ENCODE measurements at places on chromosomes 7 and 10.

DNA sequence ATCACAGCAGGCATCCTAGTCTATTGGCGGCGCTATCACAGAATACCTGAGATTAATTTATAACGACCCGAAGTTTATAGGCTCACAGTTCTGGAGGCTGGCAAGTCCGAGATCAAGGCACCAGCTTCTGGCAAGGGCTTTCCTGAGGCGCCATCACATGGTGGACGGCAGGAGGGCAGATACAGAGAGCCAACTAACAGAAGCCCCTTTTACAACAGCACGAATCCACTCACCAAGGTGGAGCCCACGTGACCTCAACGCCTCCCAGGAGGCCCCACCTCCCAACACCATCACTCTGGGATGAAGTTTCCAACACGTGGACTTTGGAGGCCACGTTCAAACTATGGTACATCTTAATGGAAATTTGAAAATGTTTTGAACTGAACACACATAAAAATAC is 255.3 kb downstream of the ELFN1 start:
- DNase-seq = no peak

GRCh38 chr10:12556039-12556438 is 206.7 kb downstream of the CAMK1D start:
- DNase-seq = no peak

DNA sequence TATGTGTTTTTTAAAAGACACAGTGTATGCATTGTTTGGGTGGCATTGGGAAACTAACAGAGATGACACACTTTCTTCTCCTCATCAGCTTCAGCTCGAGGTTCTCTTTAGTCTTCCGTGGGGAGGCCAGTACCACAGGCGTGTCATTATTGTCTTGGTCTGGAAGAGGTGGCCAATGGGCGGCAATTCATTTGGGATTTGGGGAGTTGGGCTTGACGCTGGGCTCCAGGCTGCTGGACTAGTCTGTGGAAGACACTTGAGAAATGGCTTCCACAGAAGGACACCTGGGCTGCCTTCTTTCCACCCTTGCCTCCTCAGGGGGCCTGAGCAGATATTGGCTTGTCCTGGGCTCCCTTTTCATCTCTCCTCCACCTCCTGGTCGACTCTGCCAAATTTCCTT is 192.2 kb downstream of the SH2D4B start:
- DNase-seq = no peak

DNA sequence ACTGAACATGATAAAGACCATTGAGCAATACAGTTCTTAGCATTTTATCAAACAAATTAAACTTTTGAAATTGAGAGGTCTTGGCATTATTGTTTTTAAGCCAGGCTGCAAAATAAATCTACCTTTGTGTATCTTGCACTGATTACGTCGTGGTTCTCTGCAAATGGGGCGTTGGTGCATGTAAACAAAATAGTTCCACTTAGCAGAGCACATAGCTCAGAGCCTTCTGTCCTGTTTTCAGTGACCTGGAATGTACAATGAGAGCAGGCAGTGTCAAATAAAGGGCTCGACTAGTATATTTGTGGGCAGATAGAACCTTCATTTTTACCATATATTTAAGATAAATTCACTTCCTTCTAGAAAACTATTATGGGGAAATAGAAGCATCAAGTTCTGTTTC is 333.9 kb upstream of the SMIM30 start:
- no peak for DNase-seq

- no peak for DNase-seq
Observed at GRCh38 chr10:76302481-76302880, 871.1 kb downstream of the LRMDA start.

GRCh38 chr10:20977300-20977699 is 80.2 kb upstream of the NEBL start:
- peak; percentile 97 for DNase-seq

- DNase-seq = peak; percentile 22
Observed at GRCh38 chr10:77430530-77430929, 207.1 kb downstream of the KCNMA1 start.

GRCh38 chr10:127318396-127318795 is 122.0 kb upstream of the INSYN2A start:
- peak; percentile 64 for DNase-seq

- no peak for DNase-seq
Observed at GRCh38 chr7:100949933-100950443, 654 bp downstream of the MUC3A start.

- no peak for DNase-seq
Observed at GRCh38 chr10:130464426-130464825, 328.2 kb downstream of the GLRX3 start.

DNA sequence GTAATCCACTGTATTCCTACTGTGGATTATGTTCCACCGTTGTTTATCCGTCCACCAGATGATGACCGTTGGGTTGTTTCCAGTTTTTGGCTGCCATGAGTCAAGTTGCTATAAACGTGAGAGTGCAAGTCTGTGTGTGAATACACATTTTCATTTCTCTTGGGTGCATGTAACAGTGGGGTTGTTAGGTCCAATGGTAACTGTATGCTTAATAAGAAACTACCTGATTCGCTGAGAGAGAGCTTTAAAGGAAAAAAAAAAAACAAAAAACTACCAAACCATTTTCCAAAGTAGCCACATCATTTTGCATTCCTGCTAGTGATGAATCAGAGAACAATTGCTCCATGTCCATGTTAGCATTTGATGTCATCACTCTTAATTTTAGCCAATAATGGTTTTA is 15.9 kb downstream of the UBN2 start:
- DNase-seq = no peak

DNA sequence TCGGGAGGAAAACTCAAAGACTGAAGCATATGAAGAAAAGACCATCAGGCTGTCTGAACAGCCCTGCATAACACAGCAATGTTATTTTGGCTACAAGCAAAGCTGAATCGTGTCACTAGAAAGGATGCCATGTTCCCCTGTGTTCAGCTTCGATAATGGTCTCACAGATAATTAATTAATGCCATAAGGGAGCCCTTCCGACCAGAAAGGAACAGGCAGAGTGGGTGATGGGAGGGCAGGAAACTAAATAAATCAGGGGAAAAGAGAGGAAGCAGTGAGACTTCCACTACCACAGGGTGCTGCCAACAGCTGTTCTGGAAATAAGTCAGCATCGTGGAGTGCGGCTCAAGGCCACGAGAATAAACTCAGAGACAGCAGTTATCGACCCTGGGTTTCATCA is 3.2 kb downstream of the PTPRN2 start:
- no peak for DNase-seq

GRCh38 chr7:42235741-42236161 is 1.3 kb downstream of the GLI3 start:
- DNase-seq = no peak

DNA sequence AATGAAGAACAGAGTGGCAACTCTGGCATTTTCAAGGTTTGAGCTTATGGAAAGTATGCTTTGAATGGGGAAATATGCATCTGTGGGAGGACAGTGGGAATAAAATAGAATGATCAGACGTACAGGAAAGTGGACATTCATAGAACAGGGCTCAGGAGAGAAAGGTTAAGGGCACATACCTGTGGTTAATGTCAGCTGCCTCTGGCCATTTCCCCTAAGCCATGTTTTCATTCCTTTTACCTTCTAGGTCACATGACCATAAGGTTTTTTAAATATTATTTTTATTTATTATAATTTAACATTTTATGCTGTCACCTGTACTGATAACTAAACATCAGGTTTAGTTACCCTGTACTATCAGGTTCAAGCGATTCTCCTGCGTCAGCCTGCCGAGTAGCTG is 52.8 kb downstream of the LRRC4 start:
- no peak for DNase-seq

- peak; percentile 13 for DNase-seq
Observed at GRCh38 chr7:3673524-3673923, 372.5 kb downstream of the SDK1 start.

GRCh38 chr7:79998363-79998762 is 136.3 kb upstream of the GNAI1 start:
- no peak for DNase-seq

- no peak for DNase-seq
Observed at GRCh38 chr7:38292442-38292841, 19.0 kb upstream of the TARP start.

DNA sequence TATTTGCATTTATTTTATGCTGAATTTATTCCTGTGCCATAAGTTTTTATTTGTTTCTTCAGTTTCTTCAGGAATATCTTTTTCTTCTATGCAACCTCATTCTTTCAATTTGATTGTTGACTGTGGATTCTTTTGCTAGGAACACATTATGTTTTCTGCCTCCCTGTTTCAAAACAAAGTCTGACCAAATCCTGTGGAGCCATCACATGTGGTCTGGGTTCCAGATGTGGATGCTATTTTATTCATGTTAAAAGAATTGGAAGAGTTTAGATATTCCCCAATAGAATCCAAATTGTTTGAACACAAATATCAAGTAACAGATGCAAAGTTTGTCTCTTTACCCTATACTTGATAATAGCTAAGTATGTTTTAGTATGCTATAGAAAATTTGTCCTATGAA is 56.8 kb upstream of the LRRC17 start:
- no peak for DNase-seq

GRCh38 chr10:19707376-19707775 is 108.9 kb upstream of the PLXDC2 start:
- DNase-seq = no peak

GRCh38 chr7:66100408-66101050 is 14.1 kb upstream of the CRCP start:
- DNase-seq = peak; percentile 68

- DNase-seq = peak; percentile 36
Observed at GRCh38 chr10:83908506-83908905, 230.8 kb upstream of the GHITM start.

GRCh38 chr7:44534501-44534900 is 6.6 kb downstream of the NPC1L1 start:
- DNase-seq = peak; percentile 69

- no peak for DNase-seq
Observed at GRCh38 chr7:40298421-40298820, 163.6 kb downstream of the SUGCT start.

DNA sequence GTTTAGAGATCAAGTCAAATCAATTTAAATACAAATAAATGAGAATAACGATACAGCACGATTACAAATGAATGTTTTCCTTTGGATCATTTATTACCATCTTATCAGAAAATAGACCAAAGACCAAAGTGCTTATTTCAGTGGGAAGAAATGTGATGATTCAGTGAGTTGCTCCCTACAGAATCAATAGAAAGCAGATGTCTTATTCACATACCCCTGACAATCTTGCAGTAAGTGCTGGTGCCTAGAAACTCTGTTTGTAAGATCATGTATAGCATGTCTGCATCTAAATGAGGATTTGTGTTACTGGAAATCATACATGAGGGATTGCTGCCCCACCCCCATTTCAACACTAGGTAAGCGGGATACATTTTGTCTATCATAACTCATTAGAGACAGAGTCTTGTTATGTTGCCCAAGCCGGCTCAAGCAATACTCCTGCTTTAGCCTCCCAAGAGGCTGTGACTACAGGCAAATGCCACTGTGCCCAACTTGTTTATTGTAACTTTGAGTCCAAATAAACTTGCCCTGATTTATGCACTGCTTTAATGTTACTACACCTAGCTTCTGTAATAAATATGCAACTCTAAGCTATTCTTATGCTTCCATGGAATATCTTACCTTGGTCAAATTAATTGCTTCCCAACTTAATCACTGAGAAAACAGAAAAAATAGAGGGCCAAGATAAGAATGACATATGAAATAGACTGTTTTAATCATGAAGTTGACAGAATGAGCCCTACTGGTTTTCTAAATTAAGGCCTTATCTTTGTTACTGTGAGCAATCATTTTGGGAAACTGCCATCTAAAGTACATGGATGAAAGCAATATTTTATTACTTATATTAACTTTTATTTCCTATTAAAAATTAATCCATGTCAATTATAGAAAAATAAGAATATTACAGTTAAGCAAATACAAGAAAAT is 82.5 kb downstream of the AHR start:
- no peak for DNase-seq
